T-helper 1 cell (primary cell): ENCODE measurements at places on chromosomes 2 and 18.

GRCh38 chr2:26318950-26319349 lies 27.0 kb upstream of the SELENOI start:
- no peak for DNase-seq

GRCh38 chr2:105736145-105736544 lies 8.6 kb upstream of the NCK2 start:
- DNase-seq: no peak

DNA sequence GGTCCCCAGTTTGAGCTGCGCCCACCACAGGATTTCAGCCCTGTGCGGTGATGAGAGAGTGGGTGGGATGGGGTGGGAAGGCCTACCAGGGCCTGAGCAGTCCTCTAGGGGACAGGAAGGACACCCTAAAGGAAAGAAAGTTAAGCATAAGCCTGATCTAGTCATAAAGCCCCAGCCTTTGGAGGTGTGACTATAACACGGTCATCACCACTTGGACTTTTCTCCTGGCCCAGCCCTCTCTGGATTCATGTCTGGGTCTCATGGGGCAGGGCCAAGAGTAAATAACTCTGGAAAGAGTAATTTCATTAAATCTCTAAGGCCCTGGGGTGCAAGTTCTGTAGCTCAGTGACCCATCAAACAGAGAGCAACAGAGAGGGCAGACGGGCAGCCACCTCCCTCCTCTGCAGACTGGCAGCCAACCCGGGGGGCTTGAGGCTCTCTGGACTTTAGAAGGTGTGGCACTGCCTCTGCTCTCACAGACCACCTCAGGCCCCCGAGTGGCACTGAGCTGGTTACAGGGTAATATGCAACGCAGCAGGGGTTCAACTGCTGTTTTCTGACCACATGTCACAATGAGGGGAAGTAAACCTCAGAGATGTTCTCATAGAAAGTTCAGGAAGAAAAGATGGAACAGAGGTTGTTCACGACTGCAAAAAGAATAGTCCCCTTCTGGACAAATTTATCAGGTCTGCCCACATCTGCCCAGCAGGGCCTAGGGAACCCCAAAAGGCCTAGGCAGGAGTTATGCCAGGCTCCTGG lies 41.5 kb downstream of the TGFA start:
- no peak for DNase-seq

DNA sequence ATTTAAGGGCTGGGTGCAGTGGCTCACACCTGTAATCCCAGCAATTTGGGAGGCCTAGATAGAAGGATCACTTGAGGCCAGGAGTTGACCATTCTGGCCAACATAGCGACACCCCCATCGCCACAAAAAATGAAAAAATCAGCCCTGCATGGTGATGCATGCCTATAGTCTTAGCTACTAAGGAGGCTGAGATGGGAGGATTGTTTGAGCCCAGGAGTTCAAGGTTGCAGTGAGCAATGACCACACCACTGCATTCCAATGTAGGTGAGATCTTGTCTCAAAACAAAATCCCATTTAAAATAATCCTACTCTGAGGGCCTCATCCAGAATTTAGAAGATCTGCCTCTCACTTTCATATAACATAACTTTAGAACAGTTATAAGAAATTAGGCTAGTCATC lies 2.7 kb upstream of the SERTAD2 start:
- DNase-seq: no peak

GRCh38 chr2:146985753-146986152 lies 859.1 kb upstream of the ACVR2A start:
- no peak for DNase-seq

GRCh38 chr2:234970477-234970882 lies 18.7 kb downstream of the SH3BP4 start:
- DNase-seq: no peak

DNA sequence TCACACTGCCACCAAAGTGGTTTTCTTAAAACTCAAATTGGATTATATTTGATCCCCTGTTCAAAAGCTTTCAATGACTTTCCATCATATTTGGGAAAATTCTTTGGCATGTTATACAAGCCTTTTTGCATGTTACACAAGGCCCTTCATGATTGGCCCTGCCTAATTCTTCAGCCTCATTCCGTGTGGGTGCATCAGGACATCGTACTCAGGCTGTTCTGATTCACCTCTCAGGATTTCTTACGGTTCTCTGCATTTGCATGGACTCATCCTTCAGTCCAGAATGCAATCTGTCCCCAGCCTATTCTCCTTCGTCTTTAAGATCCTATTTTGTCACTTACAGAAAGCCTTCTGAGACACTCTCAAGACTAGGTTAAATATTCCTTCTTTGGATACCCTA lies 107.8 kb downstream of the LYPD1 start:
- no peak for DNase-seq

GRCh38 chr2:232329716-232330067 lies 48.9 kb upstream of the ALPP start:
- no peak for DNase-seq

GRCh38 chr2:68687018-68687417 lies 43.6 kb downstream of the PROKR1 start:
- no peak for DNase-seq

- no peak for DNase-seq
These were observed 1485.2 kb upstream of the DDX18 start for GRCh38 chr2:116329280-116329679.
